ENCODE measurements at places on chromosomes 4 and X.

DNA sequence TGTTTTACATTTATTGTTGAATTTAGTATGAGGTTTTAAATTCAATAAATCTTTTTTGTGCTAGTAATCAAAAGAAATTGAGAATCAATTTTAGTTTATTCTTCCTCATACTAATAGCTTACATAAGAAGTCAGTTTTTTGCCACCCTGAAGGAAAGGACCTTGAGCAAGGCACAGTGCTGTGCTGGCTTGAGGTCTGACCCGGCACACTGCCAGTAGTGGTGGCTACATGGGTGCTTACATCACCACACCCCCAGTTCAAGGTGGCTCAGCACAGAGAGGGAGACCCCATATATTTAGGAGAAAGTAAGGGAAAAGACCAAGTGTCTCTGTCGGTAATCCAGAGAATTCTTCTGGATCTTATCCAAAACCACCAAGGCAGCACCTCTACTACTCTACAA lies 86.0 kb upstream of the LANCL3 start:
- no peak for DNase-seq

DNA sequence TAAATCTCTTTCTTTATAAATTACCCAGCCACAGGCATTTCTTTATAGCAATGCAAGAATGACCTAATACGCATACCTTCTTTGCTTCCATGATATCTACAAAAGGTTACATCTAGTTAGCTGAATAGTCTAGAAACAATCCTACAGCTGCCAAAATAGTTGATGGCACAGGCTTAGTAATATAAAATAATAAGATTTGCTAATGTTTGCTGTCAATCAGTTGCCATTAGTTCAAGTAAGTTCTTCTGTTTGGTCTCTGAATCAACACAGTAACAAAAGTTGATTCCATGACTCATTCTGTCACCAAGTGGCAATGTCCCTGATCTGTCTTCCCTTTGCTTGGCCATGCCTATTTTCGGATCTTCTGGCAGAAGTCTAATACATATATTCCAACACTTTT lies 470.2 kb downstream of the SPRY1 start:
- no peak for DNase-seq

GRCh38 chr4:125382995-125383394 lies 68.2 kb downstream of the FAT4 start:
- DNase-seq: no peak

DNA sequence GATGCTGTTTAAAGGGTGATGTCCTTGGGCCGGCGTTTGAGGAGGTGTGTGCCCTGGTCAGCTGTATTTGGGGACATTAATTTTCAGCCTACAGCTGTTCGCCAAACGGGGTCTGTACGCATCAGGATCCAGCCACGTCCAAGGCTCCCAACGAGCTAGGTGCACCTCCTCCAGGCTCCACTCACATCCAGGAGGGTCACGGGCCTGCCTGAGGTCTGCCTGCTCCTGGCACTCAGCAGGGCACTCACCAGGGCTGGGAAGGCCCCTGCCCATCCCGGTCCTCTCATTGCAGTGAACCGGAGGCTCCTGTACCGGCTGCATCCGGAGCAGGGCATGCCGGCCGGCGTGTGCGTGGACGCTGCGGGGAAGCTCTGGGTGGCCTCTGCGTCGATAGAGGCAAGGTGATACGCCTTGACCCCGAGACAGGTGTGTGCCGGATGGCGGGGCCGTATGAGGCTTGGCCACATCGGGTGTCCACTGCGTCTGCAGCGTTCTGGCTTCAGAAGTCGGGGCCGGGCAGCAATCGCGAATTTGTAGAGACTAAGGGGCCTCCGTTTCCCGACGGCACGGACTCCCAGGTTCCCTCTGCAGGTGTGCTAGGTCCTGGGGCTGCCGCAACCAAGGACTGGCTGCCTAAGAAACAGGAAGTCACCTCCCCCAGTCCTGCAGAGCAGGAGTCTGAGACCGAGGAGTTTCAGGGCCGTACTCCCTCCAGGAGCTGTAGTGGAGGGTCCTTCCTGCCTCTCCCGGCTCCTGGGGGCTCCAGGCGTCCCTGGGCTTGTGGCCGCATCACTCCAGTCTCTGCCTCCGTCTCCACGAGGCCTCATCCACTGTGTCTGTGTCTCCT lies 27.5 kb upstream of the PLCXD1 start:
- no peak for DNase-seq

- no peak for DNase-seq
Measured at GRCh38 chr4:112842513-112842912, 205.6 kb downstream of the LARP7 start.

GRCh38 chr4:30586850-30587249 lies 133.3 kb upstream of the PCDH7 start:
- DNase-seq: no peak

DNA sequence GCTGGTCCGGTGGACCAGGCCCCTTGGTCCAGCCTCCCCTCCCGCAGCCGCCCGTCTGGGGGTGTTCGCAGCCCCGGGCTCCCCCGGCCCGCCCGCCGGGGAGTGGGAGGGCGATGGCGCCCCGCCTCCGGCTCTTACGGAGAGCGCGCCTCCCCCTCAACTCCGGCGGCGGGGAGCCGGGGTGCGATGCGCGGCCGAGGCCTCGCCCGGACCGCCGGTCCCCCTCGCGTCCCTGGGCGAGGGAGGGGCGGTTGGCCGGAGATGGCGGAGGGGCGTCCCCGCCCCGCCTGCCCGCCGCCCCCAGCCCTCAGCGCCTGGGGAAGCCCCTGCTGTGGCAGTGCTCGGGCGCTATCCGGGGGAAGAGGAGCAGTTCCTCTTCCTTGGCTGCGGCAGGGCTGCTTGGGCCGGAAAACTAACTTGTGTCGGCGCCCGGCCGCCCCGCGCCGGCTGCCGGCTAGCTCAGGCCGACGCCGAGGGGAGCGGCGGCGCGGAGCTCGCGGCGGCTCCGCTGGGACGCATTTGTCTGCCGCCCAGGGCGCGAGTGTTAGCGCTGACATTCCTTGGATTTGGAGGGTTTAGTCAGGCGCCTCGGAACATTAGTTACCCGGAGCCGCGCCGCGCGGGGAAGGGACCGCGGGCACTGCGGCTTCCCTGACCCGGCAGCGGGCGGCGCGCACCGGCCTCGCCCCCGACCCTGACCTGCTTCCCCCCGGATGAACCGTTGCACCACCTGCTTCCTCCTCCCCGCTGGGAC lies 994 bp downstream of the GALNT7 start:
- peak; percentile 33 for DNase-seq

- DNase-seq: no peak
Measured at GRCh38 chr4:156330436-156331031, 376.9 kb upstream of the CTSO start.

- no peak for DNase-seq
Measured at GRCh38 chr4:24570574-24571236, 13.6 kb downstream of the DHX15 start.

- no peak for DNase-seq
Measured at GRCh38 chr4:96519291-96519690, 679.4 kb downstream of the PDHA2 start.

- DNase-seq: no peak
Measured at GRCh38 chrX:117397844-117398243, 718.8 kb downstream of the KLHL13 start.

DNA sequence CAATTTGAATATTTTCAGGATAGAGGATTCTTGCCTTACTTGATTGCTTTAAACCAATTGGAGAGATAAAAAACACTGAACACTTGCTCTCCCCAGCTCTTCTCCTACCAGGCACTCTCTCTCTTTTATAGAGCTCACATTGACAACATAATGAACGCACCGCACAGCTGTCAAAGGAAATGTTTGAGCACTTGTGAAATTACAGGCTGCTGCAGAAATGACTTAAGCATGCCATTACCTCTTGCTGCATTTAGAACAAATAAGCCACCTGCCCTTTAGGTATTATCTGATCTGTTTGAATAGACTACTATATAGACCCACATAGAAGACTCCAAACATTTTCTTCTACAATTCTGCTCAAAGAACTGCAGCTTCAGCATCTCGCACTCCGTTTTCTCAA lies 227.7 kb downstream of the C4orf33 start:
- peak; percentile 48 for DNase-seq

- no peak for DNase-seq
Measured at GRCh38 chr4:71772592-71772991, 11.3 kb downstream of the GC start.

GRCh38 chrX:10990976-10991375 lies 120.2 kb upstream of the HCCS start:
- no peak for DNase-seq

GRCh38 chr4:17921451-17921850 lies 100.1 kb downstream of the LCORL start:
- no peak for DNase-seq

DNA sequence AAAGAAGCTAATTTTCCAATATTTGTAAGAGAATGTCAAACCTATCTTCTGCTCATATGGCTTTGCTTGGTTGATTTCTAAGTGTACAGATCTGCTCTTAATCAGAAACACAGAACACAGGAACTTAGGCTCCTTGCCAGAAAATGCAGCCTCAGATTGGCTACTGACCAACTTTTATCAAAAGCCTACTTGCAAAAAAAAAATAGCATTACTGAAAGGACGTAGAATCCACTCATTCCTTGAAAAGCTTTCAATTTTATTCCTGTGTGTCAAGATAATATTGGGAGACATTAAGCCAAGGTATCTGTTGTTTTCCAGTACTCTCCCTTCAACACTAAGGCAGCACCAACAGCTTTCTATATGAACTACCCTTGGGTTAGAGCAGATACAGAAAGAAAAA lies 127.6 kb upstream of the INTU start:
- peak; percentile 20 for DNase-seq

GRCh38 chr4:24190761-24191695 lies 301.2 kb upstream of the PPARGC1A start:
- no peak for DNase-seq

DNA sequence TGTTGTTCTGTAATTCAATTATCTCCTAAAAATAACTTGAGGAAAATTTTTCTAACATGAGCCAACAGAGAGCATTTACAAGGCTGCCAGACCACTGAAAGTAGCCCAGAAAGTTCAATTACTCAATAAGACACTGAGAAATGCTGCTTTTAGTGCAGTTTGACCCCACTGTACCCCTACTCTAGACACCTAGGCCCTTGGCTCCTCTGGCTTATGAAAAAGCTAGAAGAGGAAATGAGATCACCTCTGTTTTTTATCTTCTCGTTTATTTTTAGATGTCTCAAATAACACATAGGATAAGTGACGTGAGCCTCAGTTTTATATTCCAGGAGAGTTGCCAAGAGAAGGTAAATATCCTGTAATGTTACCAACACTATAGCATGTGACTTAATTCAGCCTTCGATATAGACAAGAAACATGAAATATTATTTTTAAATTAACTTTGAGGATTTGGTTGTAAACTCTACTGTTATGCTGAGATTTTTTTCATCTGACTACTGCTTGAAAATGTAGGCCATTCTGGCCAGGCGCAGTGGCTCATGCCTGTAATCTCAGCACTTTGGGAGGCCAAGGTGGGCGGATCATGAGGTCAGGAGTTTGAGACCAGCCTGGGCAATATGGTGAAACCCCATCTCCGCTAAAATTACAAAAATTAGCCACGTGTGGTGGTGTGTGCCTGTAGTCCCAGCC lies 24.4 kb downstream of the TNIP3 start:
- no peak for DNase-seq

DNA sequence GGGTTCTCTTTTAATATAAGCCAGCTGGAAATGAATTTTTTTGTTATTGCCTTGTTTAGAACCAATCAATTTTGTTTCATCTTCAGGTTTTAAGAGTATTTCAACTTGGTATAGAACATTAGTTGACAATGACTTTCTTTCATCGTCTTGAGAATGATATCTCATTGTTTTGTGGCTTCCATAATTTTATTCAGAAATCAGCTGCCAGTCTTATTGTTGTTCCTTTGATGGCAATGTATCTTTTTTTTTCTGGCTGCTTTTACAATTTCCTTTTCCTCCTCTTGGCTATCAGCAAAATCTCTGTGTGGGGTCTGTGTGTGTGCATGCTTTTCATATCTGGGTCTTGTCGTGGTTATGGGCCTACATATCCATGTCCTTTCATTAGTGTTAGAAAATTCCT lies 1536.4 kb upstream of the TENM3 start:
- DNase-seq: no peak

- no peak for DNase-seq
Measured at GRCh38 chr4:125393825-125394224, 79.1 kb downstream of the FAT4 start.

GRCh38 chrX:3713225-3713936 lies at the start of gene PRKX:
PRKX (minus strand) TSS chrX:3713649; CDS start chrX:3713253, 396 bp downstream.
- DNase-seq: peak; percentile 7

- no peak for DNase-seq
Measured at GRCh38 chr4:1193206-1194009, 21.0 kb upstream of the SPON2 start.

Measured in NCI-H1105 (cell line).